ENCODE measurements at places on chromosomes 6 and 20.

- no peak for ATAC-seq
Measured at GRCh38 chr6:72650081-72650745, 28.3 kb downstream of the KCNQ5 start.

DNA sequence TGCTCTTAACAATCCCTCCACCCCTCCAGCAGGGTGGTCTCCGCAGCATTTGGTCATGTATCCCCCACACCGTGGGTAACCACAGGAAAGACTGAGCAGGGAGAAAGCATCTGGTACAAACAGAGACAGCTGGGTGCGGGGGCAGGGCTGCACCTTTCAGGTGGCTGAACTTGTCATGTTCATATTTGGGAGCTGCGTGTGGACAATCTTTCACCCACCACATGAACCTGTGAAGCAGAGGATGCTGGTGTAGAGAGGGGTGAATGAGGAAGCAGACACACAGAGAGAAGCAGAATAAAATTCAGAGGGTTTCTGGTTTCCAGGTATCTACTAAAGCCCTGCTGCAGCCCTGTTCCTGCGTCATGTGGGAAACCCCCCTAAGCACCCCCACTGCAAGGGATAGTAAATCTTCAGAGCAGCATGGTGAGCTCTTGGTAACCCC, 8.9 kb downstream of the GFOD1 start:
- no peak for ATAC-seq

DNA sequence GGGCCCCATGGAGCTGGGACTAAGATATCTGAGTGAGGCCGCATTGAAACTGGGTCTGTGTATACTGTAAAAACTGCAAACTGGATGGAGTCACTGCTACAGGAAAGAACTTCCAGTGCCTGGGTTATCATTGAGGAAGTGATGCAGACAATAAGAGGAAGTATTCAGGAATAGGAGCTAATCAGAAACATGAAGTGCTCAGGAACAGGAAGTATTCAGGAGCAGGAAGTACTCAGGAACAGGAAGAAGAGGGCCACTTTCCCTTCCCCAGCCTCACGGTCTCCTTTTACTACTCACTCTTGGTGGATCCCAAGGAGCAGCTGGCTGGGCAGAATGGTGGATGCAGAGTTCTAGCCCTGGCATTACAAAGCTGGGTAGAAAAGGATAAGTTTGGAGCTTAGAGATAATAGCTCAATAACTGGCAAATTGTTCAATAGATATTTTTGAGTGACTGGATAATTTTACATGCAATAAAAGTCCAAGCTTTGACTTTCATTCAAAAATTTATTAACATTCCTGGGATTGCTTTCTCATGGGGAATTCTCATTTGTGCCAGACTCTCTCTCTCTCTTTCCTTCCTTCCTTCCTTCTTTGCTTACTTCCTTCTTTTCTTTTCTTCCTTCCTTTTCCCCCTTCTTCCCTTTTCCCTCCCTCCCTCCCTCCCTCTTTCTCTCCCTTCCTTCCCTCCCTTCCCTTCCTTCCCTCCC, 82.2 kb upstream of the PAX1 start:
- no peak for ATAC-seq

- ATAC-seq = no peak
Measured at GRCh38 chr6:97456070-97456469, 173.1 kb upstream of the MMS22L start.

Measured in gastroesophageal sphincter (tissue), 4 donors.